Effector memory CD4-positive, alpha-beta T cell (primary cell): ENCODE measurements at places on chromosomes 6 and 20.

- DNase-seq = no peak
- no peaks in the 10 kb centered on the region for H3K4me1 ChIP-seq
- H3K27ac ChIP-seq = no peak overlapping the region
Observed at GRCh38 chr6:48073976-48074767, 36.8 kb downstream of the PTCHD4 start.

- H3K4me1 ChIP-seq = no peaks in the 10 kb centered on the region
- H3K36me3 ChIP-seq = no peaks in the 10 kb centered on the region
- no peak overlapping the region for H3K4me3 ChIP-seq
Observed at GRCh38 chr20:10798811-10799210, 125.0 kb upstream of the JAG1 start.

DNA sequence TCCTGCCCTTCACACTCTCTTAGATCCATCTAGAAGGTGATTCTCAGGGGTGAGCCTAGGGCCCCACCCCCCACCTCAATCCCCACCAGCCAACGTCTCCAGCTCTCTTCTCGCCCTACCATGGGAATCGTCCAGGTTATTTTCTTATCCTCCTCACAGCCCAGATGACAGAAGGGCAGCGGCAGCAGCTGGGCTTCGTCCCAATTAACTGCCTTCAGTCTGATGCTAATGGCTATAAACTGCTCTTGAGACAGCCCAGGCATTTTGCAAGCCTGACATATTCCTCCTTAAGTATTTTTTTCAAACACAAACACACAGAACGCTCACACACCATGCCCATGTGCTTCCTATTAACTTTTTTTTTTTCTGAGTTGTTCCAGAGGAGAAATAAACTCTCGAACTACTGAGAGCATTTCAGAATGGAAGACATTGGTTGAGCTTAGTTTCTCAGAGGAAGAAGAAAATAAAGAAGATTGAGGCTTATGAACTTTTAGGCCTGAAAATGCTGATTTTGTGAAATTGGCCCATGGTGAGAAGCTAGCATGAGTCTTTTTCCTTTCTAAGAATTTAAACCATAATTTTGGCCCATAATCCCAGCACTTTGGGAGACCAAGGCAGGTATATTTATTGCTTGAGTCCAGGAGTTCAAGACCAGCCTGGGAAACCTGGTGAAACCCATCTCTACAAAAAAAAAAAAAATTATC, 124.6 kb downstream of the EYA2 start:
- no peak overlapping the region for H3K4me3 ChIP-seq
- no peaks in the 10 kb centered on the region for H3K36me3 ChIP-seq
- no peaks in the 10 kb centered on the region for H3K27me3 ChIP-seq
- no peak overlapping the region for H3K27ac ChIP-seq
- DNase-seq = no peak

- H3K4me3 ChIP-seq = no peak overlapping the region
- H3K36me3 ChIP-seq = no peaks in the 10 kb centered on the region
- H3K27ac ChIP-seq = no peak overlapping the region
- H3K4me1 ChIP-seq = no peaks in the 10 kb centered on the region
- DNase-seq = no peak
Observed at GRCh38 chr6:374956-375355, 16.6 kb upstream of the IRF4 start.

- no peak overlapping the region for H3K4me3 ChIP-seq
- no peaks in the 10 kb centered on the region for H3K4me1 ChIP-seq
- DNase-seq = no peak
- no peaks in the 10 kb centered on the region for H3K36me3 ChIP-seq
- no peak overlapping the region for H3K27ac ChIP-seq
Observed at GRCh38 chr20:52622081-52622480, 350.1 kb upstream of the TSHZ2 start.

GRCh38 chr6:139544701-139545057, 170.2 kb upstream of the CITED2 start:
- H3K27ac ChIP-seq = no peak overlapping the region
- H3K27me3 ChIP-seq = no peaks in the 10 kb centered on the region
- no peak for DNase-seq
- peaks cover 9% of the 10 kb centered on the region for H3K4me1 ChIP-seq
- no peaks in the 10 kb centered on the region for H3K36me3 ChIP-seq

- no peak overlapping the region for H3K27ac ChIP-seq
- no peak overlapping the region for H3K4me3 ChIP-seq
- no peak for DNase-seq
Observed at GRCh38 chr6:149464411-149464810, 20.4 kb downstream of the ZC3H12D start.

DNA sequence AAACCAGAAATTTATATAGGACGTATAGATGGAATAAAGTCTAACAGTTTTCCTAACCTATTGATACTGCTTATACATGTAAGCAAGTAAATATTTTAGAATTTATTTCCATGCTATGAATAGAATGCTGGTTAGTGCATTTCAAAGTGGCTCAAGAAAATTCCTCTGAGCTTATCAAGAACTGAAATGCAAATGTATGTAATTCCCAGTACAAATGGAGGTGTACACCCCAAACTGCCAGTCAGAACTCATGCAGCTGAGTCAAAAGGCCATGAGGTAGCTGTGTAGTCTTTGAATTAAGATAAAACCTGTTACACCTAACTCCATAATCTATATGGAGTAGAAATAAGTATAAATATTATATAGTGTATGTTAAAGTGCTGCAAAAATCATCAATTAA, 232.2 kb upstream of the KCNQ5 start:
- H3K4me3 ChIP-seq = no peak overlapping the region
- no peak for DNase-seq
- H3K27ac ChIP-seq = no peak overlapping the region
- no peaks in the 10 kb centered on the region for H3K4me1 ChIP-seq

GRCh38 chr20:62052336-62052841, 13.3 kb downstream of the TAF4 start:
- no peaks in the 10 kb centered on the region for H3K27me3 ChIP-seq
- peaks cover 5% of the 10 kb centered on the region for H3K4me1 ChIP-seq
- H3K36me3 ChIP-seq = no peaks in the 10 kb centered on the region
- DNase-seq = no peak

- no peaks in the 10 kb centered on the region for H3K27me3 ChIP-seq
- H3K27ac ChIP-seq = no peak overlapping the region
- DNase-seq = no peak
- H3K36me3 ChIP-seq = no peaks in the 10 kb centered on the region
Observed at GRCh38 chr20:46137816-46138215, 19.7 kb downstream of the CD40 start.

DNA sequence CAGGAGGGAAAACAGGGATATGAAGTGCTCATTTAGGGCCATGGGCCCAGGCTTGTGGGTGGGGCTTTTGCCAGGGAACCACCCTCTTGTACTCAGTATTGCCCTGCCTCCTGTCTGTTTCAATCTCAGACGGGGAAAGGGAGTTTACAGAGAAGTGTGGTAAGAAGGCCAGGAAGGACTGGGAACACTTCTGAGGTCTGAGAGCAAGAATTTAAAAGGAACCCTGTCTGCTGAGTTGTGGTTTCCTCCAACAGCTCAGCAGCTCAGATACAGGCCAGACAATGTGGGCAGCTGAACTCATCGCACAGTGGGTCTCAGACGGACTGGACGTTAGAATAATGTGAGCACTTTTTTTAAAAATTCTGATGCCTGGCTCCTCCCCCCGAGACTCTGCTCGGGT, 354.1 kb upstream of the ARID1B start:
- H3K4me3 ChIP-seq = no peak overlapping the region
- H3K27ac ChIP-seq = peak overlapping the region; percentile 48
- no peak for DNase-seq

DNA sequence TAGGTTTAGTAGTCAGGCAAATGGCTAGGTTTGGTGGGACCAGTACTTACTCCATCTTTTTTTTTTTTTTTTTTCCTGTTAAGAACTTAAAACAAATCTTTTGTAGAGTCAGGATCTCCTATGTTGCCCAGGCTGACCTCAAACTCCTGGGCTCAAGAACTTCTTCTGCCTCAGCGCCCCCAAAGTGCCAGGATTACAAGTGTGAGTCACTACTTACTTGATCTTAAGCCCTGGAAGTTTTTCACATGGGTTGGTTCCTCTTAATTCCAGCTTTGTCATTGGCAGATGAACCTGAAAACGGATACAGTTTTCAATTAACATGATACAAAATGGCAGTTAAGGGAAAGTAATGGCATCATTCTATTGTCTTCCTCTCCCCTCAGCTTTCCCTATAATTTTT, 179.4 kb upstream of the JAG1 start:
- H3K4me1 ChIP-seq = no peaks in the 10 kb centered on the region
- no peak overlapping the region for H3K27ac ChIP-seq
- no peak for DNase-seq
- no peaks in the 10 kb centered on the region for H3K36me3 ChIP-seq
- no peak overlapping the region for H3K4me3 ChIP-seq
- H3K27me3 ChIP-seq = no peaks in the 10 kb centered on the region

DNA sequence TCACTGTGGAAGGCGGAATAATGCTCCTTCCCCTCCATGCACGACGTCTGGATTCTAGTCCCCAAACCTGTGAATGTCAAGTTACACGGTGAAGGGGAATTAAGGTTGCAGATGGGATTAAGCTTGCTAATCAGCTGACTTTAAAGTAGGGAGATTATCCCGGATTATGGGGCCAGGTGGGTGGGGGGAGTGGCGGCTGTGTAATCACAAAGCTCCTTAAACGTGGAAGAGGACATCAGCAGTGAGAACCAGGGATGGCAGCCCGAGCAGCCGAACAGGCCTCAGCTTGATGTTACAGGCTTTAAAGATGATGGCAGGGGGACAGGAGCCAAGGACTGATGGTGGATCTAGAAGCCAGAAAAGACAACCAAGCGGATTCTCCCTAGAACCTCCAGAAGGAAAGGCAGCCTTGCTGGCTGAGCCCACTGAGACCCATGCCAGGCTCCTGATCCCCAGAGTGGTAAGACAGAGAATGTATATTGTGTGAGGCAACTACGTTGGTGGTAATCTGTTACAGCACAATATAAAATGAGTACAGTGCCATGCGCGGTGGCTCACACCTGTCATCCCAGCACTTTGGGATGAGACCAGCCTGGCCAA, 117.5 kb downstream of the SCML4 start:
- no peak overlapping the region for H3K4me3 ChIP-seq
- no peak overlapping the region for H3K27ac ChIP-seq
- peaks cover 35% of the 10 kb centered on the region for H3K36me3 ChIP-seq
- H3K27me3 ChIP-seq = no peaks in the 10 kb centered on the region
- DNase-seq = no peak

- H3K36me3 ChIP-seq = no peaks in the 10 kb centered on the region
- H3K27ac ChIP-seq = no peak overlapping the region
- DNase-seq = no peak
- peaks cover 3% of the 10 kb centered on the region for H3K27me3 ChIP-seq
- no peak overlapping the region for H3K4me3 ChIP-seq
Observed at GRCh38 chr6:151624481-151624880, 130.7 kb downstream of the CCDC170 start.

GRCh38 chr20:24917797-24918578, 31.1 kb upstream of the CST7 start:
- no peak overlapping the region for H3K4me3 ChIP-seq
- H3K4me1 ChIP-seq = no peaks in the 10 kb centered on the region
- H3K27me3 ChIP-seq = no peaks in the 10 kb centered on the region
- no peaks in the 10 kb centered on the region for H3K36me3 ChIP-seq
- no peak overlapping the region for H3K27ac ChIP-seq

- no peaks in the 10 kb centered on the region for H3K36me3 ChIP-seq
- no peak overlapping the region for H3K4me3 ChIP-seq
- H3K4me1 ChIP-seq = peaks cover 13% of the 10 kb centered on the region
Observed at GRCh38 chr20:4041748-4042411, 26.5 kb upstream of the RNF24 start.

DNA sequence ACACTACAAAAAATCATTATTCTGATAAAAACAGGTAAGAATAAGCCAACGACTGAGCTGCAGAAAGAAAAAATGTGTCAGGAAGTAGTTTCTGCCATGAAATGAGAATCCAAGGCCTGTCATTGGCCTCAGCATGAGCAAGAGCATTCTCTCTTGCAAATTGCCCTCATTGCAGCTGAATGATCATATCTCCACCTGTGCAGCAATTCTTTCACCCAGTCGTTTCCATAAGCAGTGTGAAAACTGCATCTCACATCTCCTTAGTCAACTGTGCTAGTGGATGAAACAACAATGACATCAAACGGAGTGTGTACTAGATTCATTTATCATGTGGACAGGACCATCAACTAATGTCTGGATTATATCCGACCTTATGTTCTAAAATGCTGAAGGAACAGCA, 88.2 kb upstream of the STXBP5 start:
- no peak for DNase-seq
- H3K27me3 ChIP-seq = no peaks in the 10 kb centered on the region
- no peaks in the 10 kb centered on the region for H3K4me1 ChIP-seq

GRCh38 chr6:56025795-56026194, 150.4 kb upstream of the BMP5 start:
- no peak for DNase-seq
- no peaks in the 10 kb centered on the region for H3K27me3 ChIP-seq
- H3K27ac ChIP-seq = no peak overlapping the region
- no peaks in the 10 kb centered on the region for H3K36me3 ChIP-seq
- H3K4me3 ChIP-seq = no peak overlapping the region
- no peaks in the 10 kb centered on the region for H3K4me1 ChIP-seq

DNA sequence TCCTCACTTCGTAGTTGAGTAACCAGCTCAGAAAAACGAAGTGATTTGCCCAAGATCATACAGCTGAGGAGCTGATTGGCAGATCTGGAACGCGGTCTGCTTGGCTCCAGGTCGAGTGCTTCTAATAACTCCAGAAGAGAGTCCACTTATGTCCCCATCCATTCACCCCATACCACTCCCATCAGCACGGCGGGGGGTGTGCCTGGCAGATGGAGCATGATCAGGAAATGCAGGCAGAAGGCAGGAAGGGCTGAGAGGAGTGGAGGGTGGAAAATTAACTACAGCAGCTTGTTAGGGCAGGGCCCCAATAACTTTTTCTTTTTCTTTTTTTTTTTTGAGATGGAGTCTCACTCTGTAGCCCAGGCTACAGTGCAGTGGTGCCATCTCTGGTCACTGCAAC, 15.0 kb downstream of the FITM2 start:
- no peaks in the 10 kb centered on the region for H3K4me1 ChIP-seq
- no peaks in the 10 kb centered on the region for H3K27me3 ChIP-seq
- no peak overlapping the region for H3K4me3 ChIP-seq
- no peaks in the 10 kb centered on the region for H3K36me3 ChIP-seq
- DNase-seq = no peak
- H3K27ac ChIP-seq = no peak overlapping the region
